ENCODE measurements at places on chromosomes 3 and 15.

DNA sequence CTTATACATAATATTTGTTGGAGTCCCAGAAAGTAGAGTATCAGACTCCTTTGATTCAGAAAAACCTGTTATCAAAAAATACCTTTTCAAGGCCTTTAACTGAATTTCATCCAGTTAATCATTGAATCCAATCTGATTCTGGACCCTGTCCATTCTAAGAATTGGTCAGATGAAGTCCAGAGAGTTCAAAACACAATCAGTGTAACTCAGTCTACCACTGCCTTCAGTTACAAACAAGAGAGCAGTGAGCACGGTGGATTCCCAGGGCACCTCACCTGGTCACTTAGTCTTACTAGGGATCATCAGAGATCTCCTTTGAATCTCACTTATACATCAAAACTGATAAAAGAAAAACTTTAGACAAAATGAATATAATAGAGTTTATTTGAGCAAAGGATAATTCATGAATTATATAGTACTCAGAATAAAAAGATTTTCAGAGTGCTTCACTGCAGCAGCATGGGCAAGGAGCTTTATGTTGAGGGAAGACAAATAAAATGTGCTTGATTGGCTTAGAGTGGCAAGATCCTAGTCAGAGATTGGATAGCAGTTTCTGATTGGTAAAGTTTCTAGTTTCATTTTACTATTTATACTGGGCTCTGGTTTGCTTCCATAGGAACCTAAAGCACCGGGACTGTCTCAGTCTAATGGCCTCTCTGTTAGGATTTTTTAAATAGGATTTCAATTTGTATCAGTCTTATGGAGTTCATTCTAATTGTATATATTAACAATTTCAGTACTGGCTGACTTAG, 474.9 kb upstream of the GOLIM4 start:
- no peak for DNase-seq

DNA sequence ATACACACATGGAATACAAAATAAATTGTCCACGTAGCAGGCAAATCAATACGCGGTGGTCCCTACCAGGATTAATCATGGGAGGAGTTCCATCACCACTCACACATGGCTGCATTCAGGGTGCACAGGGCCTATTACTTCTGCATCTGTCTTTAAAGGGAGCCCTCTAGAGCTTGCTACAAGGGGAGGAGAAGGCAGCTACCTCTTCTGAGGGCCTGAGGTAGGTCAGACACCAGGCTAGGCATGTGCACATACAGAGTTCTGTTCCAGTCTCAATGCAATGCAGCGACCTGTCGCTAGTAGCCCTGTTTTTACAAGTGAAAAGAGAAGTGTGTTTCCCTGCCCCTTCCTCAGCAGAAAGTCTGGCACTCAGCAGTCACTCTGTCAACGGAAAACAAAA, 102.7 kb downstream of the ROBO2 start:
- no peak for DNase-seq

GRCh38 chr3:169186596-169186995, 476.9 kb downstream of the MECOM start:
- DNase-seq, result no peak

- DNase-seq, result no peak
Measured at GRCh38 chr3:174072675-174073074, 675.1 kb downstream of the NLGN1 start.

GRCh38 chr3:126353694-126354321, 3.4 kb downstream of the KLF15 start:
- DNase-seq, result no peak

- DNase-seq, result no peak
Measured at GRCh38 chr3:53555068-53555588, 60.7 kb downstream of the CACNA1D start.

DNA sequence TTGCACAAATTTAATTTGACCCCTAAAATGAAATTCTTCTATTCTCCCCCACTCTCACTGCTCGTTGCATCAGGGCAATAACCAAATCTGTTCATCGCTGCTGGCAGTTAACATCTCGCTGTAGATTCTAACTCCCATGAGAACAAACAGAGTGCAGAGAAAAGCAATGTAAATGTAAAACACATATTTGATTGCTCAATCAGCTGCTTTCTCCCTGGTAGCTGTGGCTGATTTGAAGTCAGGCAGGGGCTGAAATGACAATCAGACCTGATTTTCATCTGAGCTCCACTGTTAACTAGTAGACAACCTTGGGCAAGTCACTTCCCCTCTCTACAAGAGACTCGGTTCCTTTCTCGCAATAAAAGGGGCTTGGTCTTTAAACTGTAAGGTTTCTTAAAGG, 119.8 kb upstream of the CPNE4 start:
- DNase-seq, result no peak

GRCh38 chr3:161066930-161067329, 38.2 kb downstream of the B3GALNT1 start:
- no peak for DNase-seq

DNA sequence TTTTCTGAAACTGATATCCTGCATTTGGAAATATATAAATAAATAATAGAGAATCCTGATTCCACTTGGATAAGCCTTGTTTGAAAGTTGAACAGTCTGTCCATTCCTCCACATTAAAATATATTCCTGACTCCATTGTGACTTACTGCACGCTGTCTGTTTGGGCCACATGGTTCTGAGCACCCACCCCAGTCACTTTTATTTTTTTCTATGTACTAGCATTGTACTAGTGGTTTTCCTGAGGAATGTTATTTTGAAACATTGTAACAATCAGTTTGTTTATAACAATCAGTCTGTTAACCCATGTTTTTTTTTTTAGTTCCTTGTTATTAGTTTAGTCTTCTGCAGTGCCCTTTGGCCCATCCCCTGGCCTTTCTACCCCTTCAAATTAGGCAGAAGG, 87.4 kb upstream of the CCNL1 start:
- DNase-seq, result no peak

- DNase-seq, result no peak
Measured at GRCh38 chr3:88151358-88151757, 1.6 kb downstream of the C3orf38 start.

DNA sequence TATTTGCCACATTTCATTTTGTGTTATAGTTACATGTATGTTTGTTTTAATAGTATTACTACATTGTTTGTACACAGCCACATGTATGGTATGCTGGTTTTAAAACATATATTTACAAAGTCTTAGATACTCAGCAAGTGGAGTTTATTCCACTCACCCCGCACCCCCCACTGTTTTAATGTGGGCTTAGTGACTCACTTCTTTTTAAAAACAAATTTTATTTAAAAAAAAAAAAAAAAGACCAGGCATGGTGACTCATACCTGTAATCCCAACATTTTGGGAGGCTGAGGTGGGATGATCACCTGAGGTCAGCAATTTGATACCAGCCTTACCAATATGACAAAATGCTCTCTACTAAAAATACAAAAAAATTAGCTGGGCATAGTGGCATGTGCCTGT, 26.9 kb upstream of the TJP1 start:
- DNase-seq, result no peak

DNA sequence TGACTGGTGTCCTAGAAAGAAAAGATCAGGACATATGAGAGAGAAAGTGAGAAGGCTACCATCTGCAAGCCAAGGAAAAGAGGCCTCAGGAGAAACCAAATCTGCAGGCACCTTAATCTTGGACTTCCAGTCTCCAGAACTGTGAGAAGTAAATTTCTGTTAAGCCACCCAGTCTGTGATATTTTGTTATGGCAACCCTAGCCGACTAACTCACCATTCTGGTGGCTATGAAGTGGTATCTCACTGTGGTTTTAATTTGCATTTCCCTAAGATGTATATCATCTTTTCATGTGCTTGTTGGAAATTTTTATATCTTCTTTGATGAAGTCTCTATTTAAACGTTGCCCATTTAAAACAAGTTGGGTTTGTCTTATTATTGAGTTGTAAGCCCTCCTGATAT, 40.6 kb downstream of the ILDR1 start:
- no peak for DNase-seq

DNA sequence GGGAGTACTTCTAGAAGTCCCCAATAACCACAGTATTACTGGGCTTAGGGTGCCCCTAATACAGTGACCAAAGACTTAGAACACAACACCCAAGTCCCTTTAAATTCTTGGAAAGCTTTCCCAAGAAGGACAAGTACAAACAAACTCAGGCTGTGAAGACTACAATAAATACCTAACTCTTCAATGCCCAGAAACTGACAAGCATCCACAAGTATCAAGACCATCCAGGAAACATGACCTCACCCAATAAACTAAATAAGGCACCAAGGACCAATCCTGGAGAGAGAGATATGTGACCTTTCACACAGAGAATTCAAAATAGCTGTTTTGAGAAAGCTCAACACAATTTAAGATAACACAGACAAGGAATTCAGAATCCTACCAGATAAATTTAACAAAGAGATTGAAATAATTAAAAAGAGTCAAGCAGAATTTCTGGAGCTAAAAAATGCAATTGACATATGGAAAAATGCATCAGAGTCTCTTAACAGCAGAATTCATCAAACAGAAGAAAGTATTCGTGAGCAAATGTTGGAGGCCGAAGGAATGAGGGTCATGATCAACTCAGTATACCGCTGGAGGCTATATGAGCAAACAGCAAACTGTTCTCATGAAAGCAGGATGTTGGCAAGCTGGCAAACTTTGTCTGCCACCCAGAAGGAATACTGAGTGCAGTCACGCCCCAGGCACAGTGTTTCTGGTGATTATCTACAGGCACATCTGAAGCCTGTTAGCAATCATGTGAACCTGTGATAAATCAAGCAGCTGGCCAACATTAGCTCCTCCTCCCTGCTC, 87.0 kb upstream of the NECTIN3 start:
- DNase-seq, result no peak

GRCh38 chr15:79209690-79210089, 72.8 kb upstream of the ANKRD34C start:
- no peak for DNase-seq

GRCh38 chr3:106290304-106290997, 421.6 kb upstream of the CBLB start:
- no peak for DNase-seq

- no peak for DNase-seq
Measured at GRCh38 chr3:11764931-11765363, 81.7 kb downstream of the TAMM41 start.

DNA sequence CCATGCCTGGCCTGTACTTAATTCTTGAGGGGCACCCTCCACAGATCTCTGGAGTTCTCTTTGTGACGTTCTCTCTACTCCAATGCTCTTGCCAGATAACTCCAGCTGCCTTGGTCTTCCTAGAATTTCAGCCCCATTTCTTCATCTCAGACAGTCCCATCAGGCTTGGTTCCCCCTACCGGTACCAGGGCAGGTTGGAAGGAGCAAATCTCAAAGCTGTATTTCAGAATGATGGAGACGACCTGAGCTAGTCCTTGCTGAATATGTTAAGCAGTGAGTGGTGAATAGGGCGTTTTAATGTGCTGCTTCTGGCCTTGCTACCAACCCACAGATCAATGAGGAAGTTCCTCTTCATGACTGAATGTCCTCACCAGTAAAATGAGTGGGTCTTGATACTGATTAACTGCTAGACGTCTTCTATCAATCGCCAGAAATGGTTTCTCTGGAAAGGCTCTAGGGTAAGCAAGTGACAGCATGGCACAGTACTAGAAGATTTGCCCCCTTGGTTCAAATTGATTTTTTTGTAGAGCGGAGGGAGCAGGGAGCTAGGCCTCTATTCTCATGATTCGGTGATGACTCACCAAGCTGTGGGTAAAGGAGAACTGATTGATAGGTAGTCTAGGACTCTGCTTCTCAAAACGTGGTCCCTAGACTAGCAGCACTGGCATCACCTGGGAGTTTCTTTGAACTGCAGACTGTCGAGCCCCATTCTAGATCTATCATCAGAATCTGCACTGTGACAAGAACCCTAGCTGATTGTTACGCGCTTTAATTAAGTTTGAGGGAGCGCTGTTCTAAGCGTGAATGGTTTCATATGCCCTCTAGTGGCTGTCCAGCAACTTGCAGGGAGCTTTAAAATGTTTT, 67.8 kb downstream of the UBP1 start:
- no peak for DNase-seq

GRCh38 chr3:98657457-98657856, 64.0 kb upstream of the CPOX start:
- no peak for DNase-seq

- no peak for DNase-seq
Measured at GRCh38 chr3:43132870-43133636, 27.2 kb upstream of the POMGNT2 start.

DNA sequence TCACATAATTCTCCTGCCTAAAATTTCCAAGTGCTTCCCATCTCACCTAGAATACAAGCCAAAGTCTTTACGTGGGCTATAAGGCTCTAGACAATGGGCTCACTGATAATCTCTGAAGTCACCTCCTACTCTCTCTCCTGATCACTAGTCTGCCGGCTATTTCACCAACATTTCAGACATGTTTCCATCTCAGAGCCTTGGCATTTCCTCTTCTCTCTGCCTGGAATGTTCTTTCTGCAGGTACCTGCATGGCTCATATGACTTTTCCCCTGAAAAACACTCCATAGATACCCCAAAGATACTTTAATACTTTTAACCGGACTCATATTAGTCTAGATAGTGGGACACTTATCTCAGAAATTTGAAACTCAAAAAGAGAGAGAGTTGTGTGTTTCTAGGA, 32.7 kb downstream of the CD200 start:
- DNase-seq, result no peak

GRCh38 chr3:156303001-156303707, 182.8 kb downstream of the KCNAB1 start:
- DNase-seq, result no peak

DNA sequence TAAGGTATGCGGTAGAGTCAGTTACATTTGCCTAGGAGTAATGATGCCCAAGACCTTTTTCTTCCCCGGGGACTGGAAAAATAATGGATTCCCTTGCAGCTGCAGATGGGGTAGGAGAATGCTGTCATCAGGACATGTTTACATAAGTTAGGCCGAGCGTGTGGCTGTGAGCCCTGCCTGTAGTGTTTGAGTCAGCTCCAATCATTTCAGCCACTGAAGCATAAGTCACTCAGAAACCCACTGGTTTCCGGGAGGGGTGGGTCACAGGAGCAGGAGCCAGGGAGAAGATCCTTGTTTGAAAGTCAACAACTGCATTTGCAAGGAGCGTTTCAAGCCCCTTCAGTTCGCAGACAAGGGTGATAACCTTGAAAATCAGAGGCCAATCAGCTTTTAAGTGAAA, 562.3 kb downstream of the MCTP2 start:
- no peak for DNase-seq

DNA sequence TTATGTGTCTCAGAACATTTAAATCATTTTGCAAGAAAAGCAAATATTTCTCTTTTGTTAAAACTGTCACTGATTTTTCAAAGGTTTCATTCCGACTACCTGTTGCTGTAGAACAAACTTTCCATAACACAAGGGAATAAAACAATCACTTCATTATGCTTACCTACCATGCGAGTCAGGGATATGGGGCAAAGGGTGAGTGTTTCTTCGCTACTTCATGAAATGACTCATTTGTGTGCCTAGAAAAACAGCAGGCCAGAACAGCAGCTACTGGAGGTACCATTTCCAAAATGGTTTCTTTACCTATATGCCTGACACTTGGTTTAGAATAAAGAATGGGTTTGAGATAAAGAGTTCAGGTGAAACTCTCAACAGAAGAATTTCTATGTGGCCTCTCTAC, 712.5 kb downstream of the PLOD2 start:
- DNase-seq, result no peak

Data from substantia nigra (tissue), 51 donors.